SK-N-SH (cell line): ENCODE measurements at places on chromosomes 6 and 20. TPM values are rescaled to one million over a fixed set of nuclear protein-coding genes. Genes with fewer than 3 reads are reported as not detected.

DNA sequence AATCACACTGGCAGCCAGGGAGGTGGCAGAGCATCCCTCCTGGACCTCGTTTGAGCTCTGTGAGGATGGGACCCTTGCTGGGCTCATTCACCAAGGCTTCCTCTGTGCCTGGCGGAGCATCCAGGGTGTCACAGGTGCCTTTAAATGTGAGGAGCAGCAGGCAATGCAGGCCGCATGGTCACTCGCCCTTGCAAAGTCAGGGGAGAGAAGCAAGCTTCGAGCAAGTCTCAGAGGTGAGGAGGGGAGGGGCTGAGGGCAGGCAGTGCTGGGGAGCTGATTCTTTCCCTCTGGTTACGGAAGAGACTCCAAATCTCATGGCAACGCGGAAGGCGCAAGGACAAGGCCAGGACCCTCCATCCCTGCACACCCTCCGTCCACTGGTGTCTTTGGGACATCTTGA, 182.7 kb upstream of the PMEPA1 start:
- no peaks in the 10 kb centered on the region for H3K36me3 ChIP-seq
- DNase-seq, result no peak
- H3K27ac ChIP-seq, result no peak overlapping the region
- H3K4me1 ChIP-seq, result peaks cover 37% of the 10 kb centered on the region; the same call in 1 of the 2 replicates
- H3K4me3 ChIP-seq, result no peak overlapping the region

Gene MDFI
- 6.3 and 7.0 TPM in 2 replicates for polyA plus RNA-seq

DNA sequence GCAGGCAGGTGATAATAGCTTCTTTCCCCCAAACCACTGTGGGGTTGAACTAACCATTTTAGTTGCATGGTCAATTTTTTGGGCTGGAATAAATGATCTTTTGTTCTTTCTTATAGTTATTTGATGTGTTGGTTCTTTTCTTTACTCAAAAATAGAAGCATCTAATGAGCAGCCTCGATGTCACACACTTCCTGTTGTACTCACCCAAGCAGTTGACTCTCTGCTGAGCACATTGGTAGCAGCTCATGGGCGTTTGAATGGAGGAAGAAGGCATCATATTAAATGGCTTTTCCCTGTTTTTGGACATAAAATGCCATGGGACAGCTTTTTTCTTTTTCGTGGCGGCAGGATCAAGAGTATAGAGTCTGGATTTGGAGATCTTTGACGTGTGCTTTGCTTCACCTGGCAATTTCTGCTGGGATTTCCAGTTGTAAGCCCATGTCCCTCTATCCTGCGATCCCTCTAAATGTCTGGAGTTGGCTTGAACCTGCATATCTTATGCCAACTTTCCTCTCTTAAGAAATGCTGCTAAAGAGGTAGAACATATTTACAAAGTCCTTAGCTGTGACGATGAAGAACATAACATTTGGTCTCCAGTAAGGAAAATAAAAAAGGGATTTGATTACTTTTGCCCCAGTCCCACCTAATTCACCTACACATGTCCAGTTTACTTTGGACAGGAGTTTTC, 268.3 kb downstream of the PRL start:
- no peaks in the 10 kb centered on the region for H3K36me3 ChIP-seq
- H3K27me3 ChIP-seq, result no peaks in the 10 kb centered on the region
- H3K4me1 ChIP-seq, result peaks cover 8% of the 10 kb centered on the region
- no peak overlapping the region for H3K27ac ChIP-seq

- H3K27me3 ChIP-seq, result no peaks in the 10 kb centered on the region
- no peak overlapping the region for H3K4me3 ChIP-seq
- H3K4me1 ChIP-seq, result no peaks in the 10 kb centered on the region
- DNase-seq, result no peak
- H3K36me3 ChIP-seq, result no peaks in the 10 kb centered on the region
Measured at GRCh38 chr6:50277774-50278173, 228.0 kb upstream of the DEFB112 start.

DNA sequence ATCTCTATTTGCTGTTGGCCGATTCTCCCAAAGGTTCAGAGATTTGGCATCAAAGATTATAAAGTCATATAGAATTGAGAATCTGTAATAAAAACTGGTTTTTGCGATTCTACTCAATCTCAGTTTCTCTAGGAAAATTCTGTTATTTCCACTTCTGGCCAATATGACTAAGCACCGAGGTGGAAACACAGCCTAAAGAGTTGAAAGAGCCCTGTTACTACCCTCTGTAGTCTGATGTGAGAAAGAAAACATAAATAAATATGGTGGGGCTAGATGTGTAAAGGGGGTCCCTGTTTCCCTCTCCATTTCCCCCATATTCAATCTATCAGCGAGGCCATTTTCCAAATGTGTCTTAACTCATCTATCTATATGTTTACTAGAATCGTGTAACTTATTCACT, 83.4 kb downstream of the PRDM1 start:
- H3K4me1 ChIP-seq, result no peaks in the 10 kb centered on the region
- H3K27ac ChIP-seq, result no peak overlapping the region
- H3K36me3 ChIP-seq, result no peaks in the 10 kb centered on the region
- no peak for DNase-seq
- H3K4me3 ChIP-seq, result no peak overlapping the region

DNA sequence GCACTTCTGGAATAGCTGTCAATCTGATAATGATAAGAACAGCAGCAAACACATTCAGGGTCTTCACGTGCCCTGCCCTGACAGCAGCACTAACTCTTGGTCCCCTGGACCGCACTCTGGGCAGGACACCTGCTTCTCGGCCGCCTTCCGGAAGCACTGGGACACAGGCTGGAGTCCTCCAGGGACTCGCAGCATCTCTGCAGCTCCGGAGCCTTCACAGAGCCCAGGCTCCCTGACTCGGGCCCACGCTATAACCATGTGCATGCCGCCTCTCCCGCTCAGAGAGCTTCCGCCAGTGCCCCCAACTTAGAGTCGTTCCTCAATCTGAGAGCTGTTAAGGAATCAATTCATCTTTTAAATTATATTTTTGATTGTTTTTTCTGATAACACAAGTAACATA, 377.3 kb downstream of the TAF4 start:
- H3K36me3 ChIP-seq, result no peaks in the 10 kb centered on the region
- no peak overlapping the region for H3K4me3 ChIP-seq
- H3K4me1 ChIP-seq, result peaks cover 8% of the 10 kb centered on the region
- DNase-seq, result no peak

Gene FNDC11
- polyA plus RNA-seq, result 4.5 and 5.5 TPM in 2 replicates

- DNase-seq, result no peak
- H3K4me3 ChIP-seq, result no peak overlapping the region; the same call in 1 of the 2 replicates
- peaks cover 4% of the 10 kb centered on the region; the same call in 1 of the 2 replicates for H3K4me1 ChIP-seq
- H3K27ac ChIP-seq, result peak overlapping the region; percentile 4; the same call in 1 of the 2 replicates
- H3K27me3 ChIP-seq, result no peaks in the 10 kb centered on the region
- H3K36me3 ChIP-seq, result no peaks in the 10 kb centered on the region
Measured at GRCh38 chr6:9540126-9540525, 874.7 kb downstream of the TFAP2A start.

Gene FNDC1
- not detected in 2 replicates for polyA plus RNA-seq

DNA sequence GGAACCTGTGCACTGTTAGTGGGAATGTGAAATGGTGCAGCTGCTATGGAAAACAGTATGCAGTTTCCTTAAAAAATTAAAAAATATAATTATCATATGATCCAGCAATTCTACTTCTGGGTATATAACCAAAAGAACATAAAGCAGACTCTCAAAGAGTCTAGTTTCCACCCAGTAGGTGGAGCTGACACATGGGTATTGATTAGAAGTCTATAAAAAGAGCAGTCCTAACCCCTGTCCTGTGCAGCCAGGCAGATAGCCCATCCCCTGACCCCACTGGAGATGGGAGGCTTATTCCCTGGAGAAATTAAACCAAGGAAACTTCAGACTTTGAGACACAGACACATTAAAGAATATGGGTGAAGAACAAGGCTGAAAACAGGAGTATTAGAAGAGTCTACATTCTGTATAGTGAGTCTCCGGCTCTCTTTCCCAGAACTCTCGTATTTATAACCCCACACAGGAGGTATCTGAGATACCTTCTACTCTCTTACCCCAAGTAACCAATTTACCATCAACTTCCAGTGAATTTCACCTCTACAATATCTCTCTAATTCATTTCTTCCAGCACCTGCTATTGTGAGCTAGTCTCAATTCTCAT, 92.3 kb downstream of the SEL1L2 start:
- no peaks in the 10 kb centered on the region for H3K27me3 ChIP-seq
- H3K27ac ChIP-seq, result no peak overlapping the region
- H3K36me3 ChIP-seq, result no peaks in the 10 kb centered on the region
- DNase-seq, result peak; percentile 29
